ENCODE measurements at places on chromosomes 2 and 18.

DNA sequence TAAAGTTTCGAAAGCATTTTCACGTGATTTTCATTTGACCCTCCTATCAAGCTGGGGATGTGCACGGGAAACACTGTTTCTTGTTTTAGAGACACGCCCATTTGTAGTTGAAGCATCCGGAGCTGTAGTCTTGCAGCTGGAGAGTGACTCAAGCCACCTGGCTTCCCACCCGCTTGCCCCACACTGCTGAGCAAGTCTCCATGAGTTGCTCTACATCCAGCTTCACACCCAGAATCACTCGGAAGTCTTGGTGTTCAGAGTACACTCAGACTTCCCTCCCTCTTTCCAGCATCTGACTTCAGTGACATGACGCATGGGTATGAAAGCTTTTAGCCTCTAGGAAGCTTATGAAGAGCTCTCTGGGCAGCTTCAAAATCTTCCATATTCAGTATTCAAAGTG, 262.4 kb downstream of the NBAS start:
- no peak for DNase-seq

- no peak for DNase-seq
Measured at GRCh38 chr18:60984510-60984909, 348.7 kb upstream of the CDH20 start.

DNA sequence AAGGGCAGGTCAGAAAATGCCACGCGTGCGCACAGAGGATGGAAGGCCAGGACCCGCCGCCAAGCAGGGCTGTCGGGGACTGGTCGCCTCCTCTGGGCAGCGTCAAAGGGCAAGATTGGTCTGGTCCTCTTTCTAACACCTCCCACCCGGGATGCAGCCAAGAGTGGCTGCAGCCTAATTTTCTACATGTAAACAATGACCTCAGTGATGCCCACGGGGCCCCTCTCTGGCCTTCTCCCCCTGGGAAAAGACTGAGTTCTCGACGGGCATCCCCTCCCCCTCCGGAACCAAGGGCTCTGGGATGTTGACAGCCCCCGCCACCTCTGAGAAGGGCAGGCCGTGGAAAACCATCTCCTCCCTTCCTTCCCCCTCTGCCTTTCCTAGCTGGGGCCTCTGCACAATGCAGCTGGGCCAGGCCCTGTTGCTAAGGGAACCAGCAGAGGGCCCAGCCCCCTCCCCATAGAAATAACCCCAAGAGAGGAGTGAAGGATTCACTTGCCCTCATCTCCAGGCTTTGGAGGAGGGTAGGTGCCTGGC, 80.0 kb upstream of the ZNF532 start:
- no peak for DNase-seq

DNA sequence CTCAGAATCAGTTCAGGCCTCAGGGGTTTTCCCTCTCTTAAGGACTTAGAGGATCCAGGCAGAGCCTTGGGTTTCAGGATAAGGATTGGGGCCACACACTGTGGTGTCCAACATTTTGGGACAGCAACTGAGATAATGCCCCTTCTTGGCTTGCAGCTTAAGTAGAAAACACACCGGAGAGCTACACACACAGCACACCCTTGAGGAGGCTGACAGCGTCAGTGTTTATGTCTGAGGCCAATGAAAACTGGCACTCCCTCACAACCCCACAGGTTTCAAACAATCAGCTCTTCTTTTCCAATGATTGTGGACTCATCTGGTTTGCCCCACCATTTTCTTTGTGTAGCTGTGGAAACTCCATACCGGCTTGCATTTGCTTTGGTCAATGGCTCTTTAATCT, 257.7 kb downstream of the CDCA7 start:
- DNase-seq = no peak

GRCh38 chr2:149656996-149657395, 69.4 kb upstream of the MMADHC start:
- no peak for DNase-seq

GRCh38 chr18:59715445-59715844, 18.2 kb upstream of the CCBE1 start:
- no peak for DNase-seq

DNA sequence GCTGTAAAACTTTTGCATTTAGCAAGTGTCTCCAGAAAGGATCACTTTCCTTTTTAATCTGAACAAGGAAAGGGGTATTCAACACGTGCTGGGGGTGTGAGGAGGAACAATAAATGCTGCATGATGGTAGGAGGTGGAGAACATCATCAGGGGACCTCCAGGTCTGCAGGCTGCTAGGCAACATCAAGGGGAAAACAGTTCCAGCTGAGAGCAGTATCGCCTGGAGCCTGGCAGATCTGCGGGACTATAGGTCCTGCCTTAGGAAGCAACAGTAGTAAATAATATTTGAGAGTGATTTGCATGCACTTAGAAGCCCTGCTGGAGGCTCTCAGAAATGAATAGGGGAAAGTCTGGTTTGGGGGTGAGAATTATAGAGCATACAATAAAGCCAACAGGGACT, 175.6 kb downstream of the SUCLG1 start:
- no peak for DNase-seq

DNA sequence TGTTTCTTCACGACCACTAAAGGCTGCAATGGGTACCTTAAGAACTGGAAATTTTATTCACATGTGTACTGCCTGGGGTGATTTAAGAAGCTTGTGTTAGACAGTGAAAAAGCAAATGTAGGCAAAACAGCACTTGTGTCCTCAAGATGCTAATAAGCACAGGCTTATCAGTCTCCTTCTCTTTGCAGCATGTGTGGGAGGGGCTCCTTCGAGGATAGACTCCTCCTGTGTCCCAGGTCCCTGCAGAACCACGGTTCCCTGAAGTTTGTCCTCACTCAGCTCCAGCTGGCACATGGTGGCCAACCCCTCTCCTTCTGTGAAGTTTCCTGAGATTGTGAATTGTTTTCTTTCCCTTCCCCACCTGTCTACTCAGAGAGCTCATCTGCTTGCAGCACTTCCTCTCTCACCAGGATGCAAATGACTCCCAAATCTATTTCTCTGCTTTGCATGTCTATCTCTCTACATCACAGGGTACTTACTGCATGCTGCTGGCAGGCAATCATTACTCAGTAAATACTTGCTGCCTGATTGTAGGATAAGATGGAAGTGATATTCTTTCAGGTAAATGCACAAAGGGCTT, 589.6 kb upstream of the KLHL29 start:
- no peak for DNase-seq

DNA sequence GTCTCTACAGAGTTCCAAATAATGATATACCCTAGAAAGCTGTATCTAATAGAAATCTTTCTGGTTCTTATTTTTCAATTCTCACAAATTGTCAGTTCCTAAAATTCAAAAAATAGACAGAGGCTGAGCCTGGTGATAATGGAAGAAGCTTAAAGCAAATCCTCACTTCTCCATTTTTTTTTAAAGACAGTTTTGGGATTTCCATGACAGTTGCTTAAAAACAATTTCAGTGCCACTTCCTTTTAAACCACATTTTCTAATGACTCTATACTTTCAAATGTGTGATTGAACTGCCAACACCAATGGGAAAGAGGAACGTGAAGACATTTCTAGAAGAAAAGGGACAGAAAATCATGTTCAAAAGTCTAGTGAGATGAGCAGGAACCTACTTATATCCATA, 4.0 kb downstream of the GKN2 start:
- no peak for DNase-seq

- no peak for DNase-seq
Measured at GRCh38 chr2:8132351-8132831, 549.5 kb upstream of the ID2 start.

- no peak for DNase-seq
Measured at GRCh38 chr2:16434393-16434792, 231.2 kb downstream of the CYRIA start.

GRCh38 chr2:8214036-8214615, 467.7 kb upstream of the ID2 start:
- no peak for DNase-seq

- no peak for DNase-seq
Measured at GRCh38 chr2:113126845-113127645, at the start of gene IL1RN. IL1RN (plus strand) TSS chr2:113127598; CDS start chr2:113127625, 27 bp downstream.

DNA sequence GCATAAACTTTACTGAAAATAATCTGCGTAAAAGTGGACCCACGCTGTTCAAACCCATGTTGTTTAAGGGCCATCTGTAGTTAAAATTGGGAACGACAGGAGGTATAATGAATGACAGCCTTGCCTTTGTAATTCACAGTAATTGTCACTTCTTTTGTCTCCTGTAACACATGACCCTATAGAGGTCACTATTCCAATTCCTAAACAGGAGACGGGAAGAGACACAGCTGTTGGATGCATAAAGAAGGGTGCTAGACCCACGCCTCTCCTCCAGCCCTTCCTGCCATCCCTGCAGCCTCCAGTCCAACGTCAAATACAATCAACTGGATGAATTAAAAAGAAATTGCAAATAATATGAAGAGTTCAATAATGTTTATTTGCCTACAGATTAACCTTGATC, 63.1 kb upstream of the NFATC1 start:
- no peak for DNase-seq

- no peak for DNase-seq
Measured at GRCh38 chr2:144162652-144163051, 357.3 kb downstream of the ZEB2 start.

GRCh38 chr2:96591054-96591453, 47.1 kb downstream of the KANSL3 start:
- no peak for DNase-seq

- no peak for DNase-seq
Measured at GRCh38 chr2:160042054-160042453, 20.4 kb downstream of the PLA2R1 start.

- DNase-seq = no peak
Measured at GRCh38 chr2:216696321-216696720, 972 bp upstream of the IGFBP5 start.

DNA sequence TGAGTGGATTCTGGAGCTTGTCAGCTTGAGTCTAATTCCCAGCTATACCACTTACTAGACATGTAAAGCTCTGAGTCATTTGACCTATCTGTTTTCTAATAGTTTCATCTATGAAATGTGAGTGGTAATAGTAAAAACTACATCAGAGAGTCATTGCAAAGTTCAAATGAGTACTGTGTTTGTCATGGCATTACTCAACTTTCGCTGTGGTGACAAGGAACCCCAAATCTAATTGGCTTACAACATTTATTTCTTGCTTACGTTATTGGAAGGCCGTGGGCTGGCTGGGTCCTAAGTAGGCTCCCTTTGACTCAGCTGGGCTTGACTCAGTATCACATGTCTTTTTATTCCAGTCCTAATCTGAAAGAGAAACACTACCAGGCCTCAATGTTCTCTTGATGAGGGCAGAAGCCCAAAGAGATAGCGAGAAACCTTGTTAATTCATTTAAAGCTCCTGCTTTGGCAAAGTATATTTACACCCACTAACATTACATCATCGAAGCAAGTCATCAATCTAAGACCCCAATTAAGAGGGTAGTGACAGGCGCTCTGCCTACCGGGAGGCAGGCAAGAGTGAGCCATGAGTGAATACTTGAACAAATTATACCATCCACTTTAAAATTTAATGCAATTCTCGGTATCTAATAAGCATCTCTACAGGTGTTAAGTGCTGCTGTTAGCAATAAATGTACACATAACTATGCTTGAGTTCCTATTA, 431.8 kb upstream of the SPHKAP start:
- DNase-seq = no peak

DNA sequence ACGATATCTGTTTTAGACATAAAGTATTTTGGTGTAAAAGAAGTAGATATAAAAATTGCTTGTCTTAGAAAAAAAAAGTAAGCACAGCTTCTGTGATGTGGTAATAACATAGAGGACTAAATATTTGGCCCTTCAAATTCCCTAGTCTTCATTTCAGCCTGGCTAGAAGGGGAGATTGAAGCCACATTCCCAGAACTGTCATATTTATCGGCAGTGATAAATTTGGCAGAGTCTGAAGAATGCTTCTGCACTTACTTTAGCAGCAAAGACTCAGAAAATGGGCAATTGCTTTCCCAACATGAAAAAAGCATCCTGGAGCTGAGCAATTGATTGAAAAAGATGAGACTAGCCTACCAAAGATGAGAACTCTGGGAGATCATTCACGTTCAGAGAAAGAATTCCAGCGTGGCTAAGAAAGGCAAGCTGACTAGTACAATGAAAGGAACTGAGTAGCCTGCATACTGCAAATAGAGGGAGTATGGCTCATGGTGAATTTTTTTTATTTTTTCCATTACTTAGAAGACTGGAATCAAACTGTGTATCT, 278.7 kb upstream of the KLHL29 start:
- DNase-seq = no peak

DNA sequence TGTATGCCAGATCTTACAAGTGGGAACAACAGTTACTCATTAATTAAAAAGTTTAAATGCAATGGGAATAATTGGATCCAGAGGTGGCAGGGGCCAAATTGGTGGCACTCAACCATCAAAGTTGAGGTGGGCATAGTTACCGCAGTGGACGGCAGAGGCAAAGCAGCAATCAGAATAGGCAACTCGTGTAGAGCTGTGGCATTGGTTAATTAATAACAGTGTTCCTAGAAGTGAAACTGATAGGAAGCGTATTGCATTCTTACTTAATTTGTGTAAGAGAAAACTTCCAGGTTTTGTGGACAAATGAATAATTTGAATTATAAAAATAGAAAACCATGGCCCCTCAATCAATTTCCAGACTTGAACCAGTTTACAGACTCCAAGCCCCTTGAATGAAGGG, 1068.2 kb upstream of the ACVR2A start:
- no peak for DNase-seq

DNA sequence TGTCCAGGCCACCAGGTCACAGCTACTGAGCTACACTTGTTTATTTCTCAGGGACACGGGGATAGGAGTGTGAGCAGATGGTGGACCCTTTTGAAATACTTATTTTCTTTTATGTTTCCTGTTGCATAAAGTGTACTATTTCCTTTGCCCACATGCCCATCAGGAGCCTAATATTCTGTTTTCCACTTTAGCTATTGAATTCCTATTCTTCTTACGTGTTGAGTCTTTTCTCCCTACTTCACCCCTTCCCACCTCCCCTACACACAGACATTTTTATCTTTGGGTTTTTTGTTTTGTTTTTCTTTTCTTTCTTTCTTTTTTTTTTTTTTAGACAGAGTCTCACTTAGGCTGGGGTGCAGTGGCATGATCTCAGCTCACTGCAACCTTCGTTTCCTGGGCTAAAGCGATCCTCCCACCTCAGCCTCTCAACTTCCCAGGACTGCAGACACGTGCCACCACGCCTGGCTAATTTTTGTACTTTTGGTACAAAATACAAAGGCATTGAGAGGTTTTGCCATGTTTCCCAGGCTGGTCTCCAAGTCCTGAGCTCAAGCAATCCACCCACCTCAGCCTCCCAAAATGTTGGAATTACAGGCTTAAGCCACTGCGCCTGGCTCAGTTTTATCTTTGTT, 5.2 kb upstream of the GPR55 start:
- no peak for DNase-seq

DNA sequence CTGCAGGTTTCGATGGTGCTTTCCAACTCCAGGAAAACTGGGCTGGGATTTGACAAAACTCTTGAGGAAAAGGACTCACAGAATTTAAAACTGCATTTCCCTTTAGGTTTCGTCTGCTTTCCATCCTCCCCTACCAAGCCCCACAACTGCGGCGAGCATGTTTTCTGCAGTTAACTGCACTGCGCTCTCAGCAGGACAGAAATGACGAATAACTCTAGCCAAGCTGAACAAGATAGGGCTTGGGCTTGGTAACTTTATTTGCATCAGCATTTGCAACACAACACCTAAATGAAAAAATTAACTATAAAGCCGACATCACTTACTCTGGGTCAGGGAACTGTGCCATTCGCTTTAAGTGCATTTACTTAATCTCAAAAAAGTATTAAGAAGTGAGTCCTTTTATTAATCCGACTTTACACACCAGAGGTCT, 669 bp upstream of the PIKFYVE start:
- DNase-seq = peak; percentile 4
